ENCODE measurements at places on chromosomes 3 and 15.

GRCh38 chr3:33146791-33147445 lies 33.1 kb downstream of the CRTAP start:
- DNase-seq: peak; percentile 15

GRCh38 chr3:99960123-99960878 lies 142.6 kb downstream of the CMSS1 start:
- no peak for DNase-seq

GRCh38 chr3:154775821-154776548 lies 304.1 kb upstream of the MME start:
- no peak for DNase-seq

GRCh38 chr3:129417326-129417725 lies 11.1 kb downstream of the EFCAB12 start:
- DNase-seq: no peak

DNA sequence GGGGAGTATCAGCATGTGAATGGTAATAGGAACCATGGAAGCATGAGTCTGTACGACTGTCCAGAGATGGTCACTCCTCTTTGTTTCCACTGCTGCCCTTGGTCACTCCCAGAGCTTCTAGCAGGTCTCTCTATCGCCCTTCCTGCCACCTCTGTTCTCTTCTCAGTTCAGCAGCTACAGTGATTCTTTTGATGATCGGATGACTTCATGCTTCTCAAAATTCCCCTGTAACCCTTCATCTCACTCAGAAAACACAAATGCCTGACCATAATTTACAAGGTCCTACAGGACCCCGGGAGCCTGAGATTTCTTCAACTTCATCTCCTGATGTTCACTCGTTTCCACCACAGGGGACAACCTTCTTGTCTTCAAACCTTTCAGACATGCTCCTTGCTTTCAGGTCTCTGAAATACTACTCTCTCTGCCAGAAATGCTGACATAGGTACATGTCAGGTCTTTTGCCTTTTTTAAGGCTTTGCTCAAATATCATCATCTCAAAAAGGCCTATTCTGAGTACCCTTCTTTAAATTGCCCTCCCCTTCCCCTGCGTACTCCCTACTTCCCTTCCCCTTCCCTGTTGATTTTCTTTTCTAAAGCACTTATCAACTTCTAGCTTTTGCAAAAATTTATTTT lies 42.1 kb upstream of the BHLHE40 start:
- no peak for DNase-seq

GRCh38 chr3:143330296-143330868 lies 210.8 kb downstream of the CHST2 start:
- DNase-seq: no peak

- DNase-seq: no peak
These were observed 1.4 kb downstream of the ACSBG1 start for GRCh38 chr15:78232951-78233350.

- no peak for DNase-seq
These were observed 39.7 kb downstream of the NUDT16 start for GRCh38 chr3:131421301-131421700.

DNA sequence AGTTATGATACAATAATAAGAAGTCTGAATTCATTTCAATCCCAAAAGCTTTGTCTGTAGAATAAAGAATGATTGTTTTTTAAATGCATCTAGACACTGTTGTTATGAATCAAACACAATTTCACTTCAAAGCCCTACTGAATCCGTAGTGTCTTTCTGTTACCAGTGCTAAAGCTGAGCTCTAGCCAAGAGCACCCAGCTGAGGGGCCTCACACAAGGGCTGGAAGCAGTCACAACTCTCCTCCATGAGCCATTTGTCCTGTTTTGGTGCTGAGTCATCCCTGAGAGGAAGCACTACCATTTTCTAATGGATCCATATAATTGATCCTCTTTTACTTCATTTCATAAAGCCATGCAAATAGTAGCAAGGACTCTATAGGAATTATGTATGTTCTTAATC lies 158.2 kb upstream of the ANKRD28 start:
- no peak for DNase-seq
